ENCODE measurements at places on chromosomes 2 and 18.

- no peak for DNase-seq
Measured at GRCh38 chr18:62827397-62827796, 112.1 kb downstream of the PHLPP1 start.

DNA sequence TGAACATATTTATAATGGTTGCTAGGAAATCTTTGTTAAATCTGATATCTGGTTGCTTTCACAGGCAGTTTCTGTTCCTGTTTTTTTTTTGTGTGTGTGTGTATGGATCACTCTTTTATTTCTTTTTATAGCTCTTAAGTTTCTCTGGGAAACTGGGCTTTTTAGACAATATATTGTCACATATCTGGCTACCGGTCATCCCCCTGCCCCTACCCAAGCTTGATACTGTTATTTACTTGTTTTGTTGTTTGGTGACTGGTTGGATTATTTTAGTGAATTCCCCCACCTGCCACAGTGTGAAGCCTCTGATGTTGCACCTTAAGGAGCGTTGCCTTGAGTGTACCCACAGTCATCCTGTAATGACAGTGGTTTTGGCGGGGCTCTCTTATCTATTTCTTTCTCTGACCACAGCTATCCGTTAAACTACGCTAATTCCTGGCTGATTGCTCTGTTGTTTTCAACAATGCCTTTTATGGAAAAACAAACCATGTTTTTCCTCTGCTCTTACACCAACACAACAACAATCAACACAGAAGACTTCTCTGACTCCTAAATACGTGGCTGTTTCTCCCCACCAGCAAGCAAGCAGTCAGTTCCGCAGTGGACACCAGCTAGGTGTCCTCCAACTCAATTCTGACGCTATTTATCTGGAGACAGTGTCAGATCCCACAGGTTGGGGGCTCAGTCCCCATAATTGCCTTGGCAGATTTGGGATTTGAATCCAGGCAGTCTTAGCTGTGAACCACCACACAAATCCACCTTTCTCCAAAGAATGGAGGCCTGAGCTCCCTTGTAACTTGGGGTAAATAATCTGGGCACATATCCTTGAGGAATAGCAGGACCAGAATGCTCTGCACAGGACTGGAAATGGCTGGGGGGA, 10.9 kb downstream of the GNLY start:
- DNase-seq: no peak

- DNase-seq: no peak
Measured at GRCh38 chr2:224217962-224218347, 178.9 kb upstream of the SERPINE2 start.

GRCh38 chr2:216653931-216654365, 20.7 kb downstream of the IGFBP2 start:
- no peak for DNase-seq

All from amygdala (tissue), 56 donors.